ENCODE measurements at places on chromosomes 5 and 9.

DNA sequence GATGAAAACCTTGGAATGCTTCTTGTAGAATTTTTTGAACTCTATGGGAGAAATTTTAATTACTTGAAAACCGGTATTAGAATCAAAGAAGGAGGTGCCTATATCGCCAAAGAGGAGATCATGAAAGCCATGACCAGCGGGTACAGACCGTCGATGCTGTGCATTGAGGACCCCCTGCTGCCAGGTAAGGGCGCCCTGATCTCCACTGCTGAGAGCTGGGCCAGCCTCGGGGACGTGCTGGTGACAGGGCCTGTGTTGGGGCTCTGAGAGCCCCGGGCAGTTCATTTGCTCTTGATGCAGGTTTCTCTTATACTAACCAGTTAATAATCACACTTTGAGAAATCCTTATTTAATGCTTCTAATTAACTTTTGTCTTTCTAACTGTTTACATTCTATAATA is 33.0 kb downstream of the TENT4A start:
- no peak overlapping the region for H3K27ac ChIP-seq
- no peaks in the 10 kb centered on the region for H3K4me1 ChIP-seq
- H3K4me3 ChIP-seq = no peak overlapping the region
- no peak for DNase-seq
- H3K27me3 ChIP-seq = no peaks in the 10 kb centered on the region

GRCh38 chr5:173001229-173001841 is 17.8 kb downstream of the ATP6V0E1 start:
- no peak overlapping the region for H3K4me3 ChIP-seq
- DNase-seq = no peak
- peaks cover 8% of the 10 kb centered on the region for H3K4me1 ChIP-seq
- H3K27ac ChIP-seq = peak overlapping the region; percentile 81
- no peaks in the 10 kb centered on the region for H3K27me3 ChIP-seq
- H3K36me3 ChIP-seq = no peaks in the 10 kb centered on the region

DNA sequence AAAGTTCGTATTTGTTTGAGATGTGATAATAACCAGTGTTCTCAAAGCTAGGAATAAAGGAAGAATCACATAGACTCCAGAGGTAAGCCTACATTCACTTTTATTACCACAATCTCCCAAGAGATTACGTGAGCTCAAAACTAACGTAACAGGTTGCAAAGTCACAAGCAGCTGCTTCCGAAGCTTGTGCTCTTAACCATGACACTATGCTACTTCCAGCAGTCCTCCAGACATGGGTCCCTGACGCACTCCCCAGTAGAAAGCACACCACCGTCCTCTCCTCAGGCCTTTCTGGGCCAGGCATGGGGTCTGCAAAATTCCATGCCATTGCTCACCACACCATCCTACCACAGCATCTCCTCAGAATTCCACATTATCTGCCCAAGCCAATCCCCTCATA is 84.6 kb downstream of the PAX5 start:
- no peak for DNase-seq
- H3K27me3 ChIP-seq = no peaks in the 10 kb centered on the region
- H3K27ac ChIP-seq = no peak overlapping the region
- no peaks in the 10 kb centered on the region for H3K36me3 ChIP-seq

GRCh38 chr5:138503487-138504270 is 38.4 kb downstream of the EGR1 start:
- peaks cover 14% of the 10 kb centered on the region for H3K4me1 ChIP-seq
- H3K36me3 ChIP-seq = no peaks in the 10 kb centered on the region
- peak; percentile 56 for DNase-seq
- H3K27ac ChIP-seq = peak overlapping the region; percentile 67
- H3K27me3 ChIP-seq = no peaks in the 10 kb centered on the region

- no peaks in the 10 kb centered on the region for H3K36me3 ChIP-seq
- DNase-seq = no peak
- H3K4me1 ChIP-seq = peaks cover 4% of the 10 kb centered on the region
- no peaks in the 10 kb centered on the region for H3K27me3 ChIP-seq
- peak overlapping the region; percentile 44 for H3K27ac ChIP-seq
Measured at GRCh38 chr5:132438917-132439316, 51.7 kb downstream of the IRF1 start.

DNA sequence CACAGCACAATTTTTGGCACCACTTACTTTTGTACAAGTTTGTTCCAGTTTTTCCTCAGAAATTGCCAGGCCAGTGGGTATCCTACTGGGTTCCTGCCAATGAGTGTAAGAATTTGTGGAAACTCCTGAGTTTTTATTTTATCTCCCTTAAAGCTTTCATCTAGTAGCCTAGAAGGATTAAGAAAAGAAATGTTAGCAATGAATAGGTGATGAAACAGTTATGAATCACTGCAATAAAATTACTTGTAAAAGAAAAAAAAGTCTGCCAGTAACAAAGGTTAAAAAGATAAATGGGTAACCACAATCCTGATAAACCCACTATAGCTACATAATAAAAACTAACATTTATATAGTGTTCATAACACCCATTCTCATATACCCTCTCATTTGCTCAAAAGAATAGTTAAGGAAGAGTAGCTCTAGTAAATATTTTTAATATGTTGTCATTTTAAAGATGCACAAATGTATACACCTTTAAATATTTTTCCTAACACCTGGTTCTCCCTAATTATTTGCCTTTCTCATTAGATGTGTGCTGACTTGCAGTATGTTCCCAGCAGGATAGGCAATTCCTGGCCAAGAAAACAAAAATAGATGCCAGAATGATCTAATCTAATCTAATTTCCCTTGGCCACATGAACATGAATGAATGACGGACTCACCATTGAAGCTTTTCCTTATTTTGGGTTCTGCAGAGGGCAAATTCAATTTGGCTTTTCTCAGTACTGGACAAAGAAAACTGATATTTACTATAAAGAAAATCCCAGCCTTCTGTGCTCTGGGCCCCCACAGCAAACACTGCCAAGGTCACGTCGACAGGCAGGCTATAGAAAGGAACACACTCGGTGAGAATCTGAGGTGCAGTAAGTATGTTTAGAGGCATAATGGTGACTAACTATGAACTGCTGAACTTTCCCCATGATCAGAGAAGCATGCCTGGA is 26.4 kb downstream of the ERAP1 start:
- H3K27me3 ChIP-seq = no peaks in the 10 kb centered on the region
- peak overlapping the region; percentile 47 for H3K27ac ChIP-seq
- DNase-seq = peak; percentile 49
- H3K4me1 ChIP-seq = peaks cover 14% of the 10 kb centered on the region

GRCh38 chr9:489198-490197 is 274.8 kb downstream of the DOCK8 start:
- no peaks in the 10 kb centered on the region for H3K27me3 ChIP-seq
- no peaks in the 10 kb centered on the region for H3K36me3 ChIP-seq
- no peak overlapping the region for H3K4me3 ChIP-seq
- no peaks in the 10 kb centered on the region for H3K4me1 ChIP-seq
- DNase-seq = peak; percentile 43
- peak overlapping the region; percentile 26 for H3K27ac ChIP-seq

DNA sequence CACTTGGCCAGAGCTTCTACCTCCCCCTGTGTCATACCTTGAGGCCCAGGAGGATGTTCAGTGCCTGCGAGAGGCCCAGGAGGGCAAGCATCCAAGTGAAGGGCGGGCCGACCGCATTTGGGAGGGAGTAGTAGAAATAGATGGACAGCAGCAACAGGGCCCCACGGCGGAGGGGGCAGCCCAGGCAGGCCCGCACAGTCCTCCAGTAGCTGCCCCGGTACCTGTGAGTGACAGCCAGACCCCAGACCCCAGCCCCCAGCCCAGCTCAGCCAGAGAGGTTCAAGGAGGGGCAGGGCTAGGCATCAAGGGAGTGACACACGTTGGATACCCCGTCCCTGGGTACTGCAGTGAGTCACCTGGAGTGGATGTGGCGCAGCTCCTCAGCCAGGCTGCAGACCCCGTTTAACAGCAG is 1.4 kb downstream of the STING1 start:
- no peaks in the 10 kb centered on the region for H3K4me1 ChIP-seq
- H3K4me3 ChIP-seq = peak overlapping the region; percentile 19
- H3K27me3 ChIP-seq = no peaks in the 10 kb centered on the region

DNA sequence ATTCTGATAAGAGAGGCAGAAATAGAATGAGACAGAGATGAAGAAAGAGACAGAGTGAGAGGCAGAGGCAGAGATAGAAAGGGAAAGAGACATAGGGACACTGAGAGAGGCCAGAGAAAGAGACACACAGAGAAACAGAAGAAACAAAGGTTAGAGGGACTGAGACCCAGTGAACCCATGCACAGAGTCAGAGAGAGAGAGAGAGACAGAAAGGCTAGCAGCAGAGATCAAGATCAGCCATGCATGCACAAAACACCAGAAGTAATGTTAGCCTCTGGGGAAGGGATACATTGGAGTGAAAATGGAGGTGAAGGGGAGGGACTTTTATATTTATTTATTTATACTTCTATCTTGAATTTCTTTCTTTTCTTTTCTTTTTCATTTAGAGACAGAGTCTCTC is 14.1 kb upstream of the SPARC start:
- H3K27me3 ChIP-seq = peaks cover 2% of the 10 kb centered on the region
- H3K4me1 ChIP-seq = no peaks in the 10 kb centered on the region
- H3K27ac ChIP-seq = no peak overlapping the region
- no peaks in the 10 kb centered on the region for H3K36me3 ChIP-seq
- DNase-seq = no peak

- DNase-seq = no peak
- no peaks in the 10 kb centered on the region for H3K27me3 ChIP-seq
- no peak overlapping the region for H3K4me3 ChIP-seq
Measured at GRCh38 chr9:125886365-125886764, 139.2 kb downstream of the PBX3 start.

DNA sequence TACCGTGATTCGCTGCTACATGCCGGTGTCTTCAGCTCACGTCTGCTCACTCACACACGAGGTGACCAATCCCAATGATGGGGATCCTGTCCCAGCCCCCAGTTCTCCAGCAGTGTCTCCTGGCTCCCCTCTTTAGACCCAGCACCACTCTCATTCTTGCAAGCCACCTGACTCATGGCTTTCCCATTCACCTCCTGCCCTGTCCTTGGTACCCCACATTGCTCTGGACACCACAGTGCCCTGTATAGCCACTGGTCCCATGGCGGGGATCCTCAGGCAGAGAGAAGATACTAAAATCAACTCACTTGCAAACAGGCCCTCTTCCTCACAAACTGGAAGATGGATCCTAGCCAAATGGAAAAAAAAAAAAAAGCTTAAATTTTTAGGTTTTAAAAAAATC is 81.0 kb downstream of the SLIT3 start:
- no peaks in the 10 kb centered on the region for H3K36me3 ChIP-seq
- H3K4me3 ChIP-seq = no peak overlapping the region
- no peak overlapping the region for H3K27ac ChIP-seq
- no peaks in the 10 kb centered on the region for H3K4me1 ChIP-seq
- DNase-seq = no peak
- no peaks in the 10 kb centered on the region for H3K27me3 ChIP-seq

DNA sequence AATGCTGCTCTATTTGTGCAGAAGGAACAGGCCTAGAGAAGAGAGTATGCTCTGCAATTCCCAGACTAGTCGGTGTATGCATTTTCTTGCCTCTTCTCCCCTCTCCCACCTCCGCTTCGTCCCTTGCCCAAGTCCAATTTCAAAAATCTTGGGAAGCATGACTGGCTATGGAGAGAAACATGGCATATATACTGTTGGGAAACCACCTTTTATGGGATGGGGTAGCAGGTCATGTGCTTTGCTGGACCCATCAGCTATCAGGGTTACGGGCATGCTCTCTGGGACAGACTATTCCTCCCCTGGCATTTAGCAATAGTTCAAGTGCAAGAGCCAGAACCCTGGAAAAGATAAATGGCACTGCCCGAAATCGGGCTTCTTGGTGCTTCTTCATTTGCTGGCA is 12.0 kb downstream of the ISL1 start:
- H3K4me1 ChIP-seq = no peaks in the 10 kb centered on the region
- H3K27ac ChIP-seq = peak overlapping the region; percentile 73
- no peak for DNase-seq
- no peaks in the 10 kb centered on the region for H3K36me3 ChIP-seq

DNA sequence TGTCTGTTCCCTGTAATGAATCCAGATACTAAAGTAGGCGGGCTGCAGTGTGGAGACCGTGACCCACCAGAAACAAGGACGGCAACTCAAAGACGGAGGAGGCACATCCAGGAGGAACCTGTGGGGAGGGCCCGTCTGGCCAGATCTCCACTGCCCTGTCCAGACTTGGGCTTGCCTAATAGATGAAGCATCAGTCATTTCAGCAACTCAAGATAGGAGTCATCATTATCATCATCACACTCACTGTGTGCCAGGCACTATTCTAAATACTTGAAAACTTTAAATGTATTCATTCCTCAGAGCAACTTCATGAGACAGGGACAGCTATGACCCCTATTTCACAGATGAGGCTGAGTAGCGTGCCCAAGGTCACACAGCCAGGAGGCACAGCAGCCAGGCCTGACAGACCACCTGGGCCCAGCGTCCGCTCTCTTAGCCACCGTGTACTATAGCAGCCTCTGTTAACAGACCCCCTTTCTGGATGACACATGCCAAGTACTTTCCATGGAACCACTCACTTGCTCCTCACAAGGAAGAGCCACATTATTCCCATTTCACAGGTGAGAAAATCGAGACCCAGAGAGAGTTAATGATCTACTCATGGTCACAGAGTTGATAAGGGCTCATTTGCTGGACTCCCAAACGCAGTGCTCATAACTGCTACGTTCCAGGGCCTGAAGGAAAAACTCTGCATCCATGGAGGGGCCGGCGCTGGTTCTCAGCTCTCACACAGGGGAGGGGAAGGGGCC is 4.9 kb upstream of the IL4 start:
- DNase-seq = no peak
- no peaks in the 10 kb centered on the region for H3K27me3 ChIP-seq
- H3K36me3 ChIP-seq = no peaks in the 10 kb centered on the region
- H3K4me3 ChIP-seq = no peak overlapping the region
- H3K4me1 ChIP-seq = no peaks in the 10 kb centered on the region

GRCh38 chr5:173704615-173705511 is 88.4 kb upstream of the BOD1 start:
- no peaks in the 10 kb centered on the region for H3K4me1 ChIP-seq
- H3K27me3 ChIP-seq = no peaks in the 10 kb centered on the region
- no peak overlapping the region for H3K4me3 ChIP-seq
- H3K27ac ChIP-seq = no peak overlapping the region
- no peaks in the 10 kb centered on the region for H3K36me3 ChIP-seq

DNA sequence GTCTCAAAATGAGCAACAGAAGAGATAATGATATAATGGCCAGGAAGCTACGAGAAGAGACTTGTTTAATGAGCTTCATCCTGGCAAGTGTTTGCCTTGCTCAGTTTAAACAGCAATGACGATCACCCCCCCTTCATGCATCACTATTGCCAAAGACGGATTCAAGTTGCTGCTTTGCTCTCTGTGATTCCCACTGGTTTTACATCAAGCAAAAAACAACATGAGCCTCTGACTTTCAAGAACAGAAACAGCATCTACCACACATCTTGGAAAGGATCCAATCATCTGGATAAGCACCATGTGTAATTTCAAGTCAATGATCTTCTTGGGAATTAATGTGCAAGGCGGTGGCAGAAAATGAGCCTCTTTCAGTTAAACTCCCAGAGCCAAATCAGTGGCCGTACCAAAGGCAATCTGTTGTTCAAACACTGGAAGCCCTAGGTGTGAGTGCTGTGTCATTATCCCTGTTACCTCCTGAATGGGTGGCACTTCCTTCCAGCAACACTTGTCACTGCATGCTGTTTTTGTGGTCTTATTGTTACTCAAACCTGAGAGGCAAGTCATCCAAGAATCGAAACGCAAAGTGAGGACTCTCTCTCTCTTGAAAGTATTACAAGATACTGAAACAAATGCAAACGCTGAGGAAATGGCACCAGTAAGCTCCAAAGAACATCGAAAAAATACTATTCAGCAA is 72.8 kb downstream of the MED27 start:
- peak; percentile 58 for DNase-seq
- no peaks in the 10 kb centered on the region for H3K36me3 ChIP-seq
- peak overlapping the region; percentile 20 for H3K27ac ChIP-seq
- no peaks in the 10 kb centered on the region for H3K27me3 ChIP-seq
- H3K4me1 ChIP-seq = no peaks in the 10 kb centered on the region
- H3K4me3 ChIP-seq = no peak overlapping the region

All from prostate gland (tissue), 2 donors.